HAP-1 (cell line): ENCODE measurements at places on chromosomes 6 and 20.

GRCh38 chr6:121436960-121437850 lies 1.8 kb downstream of the GJA1 start:
- no peak for DNase-seq

DNA sequence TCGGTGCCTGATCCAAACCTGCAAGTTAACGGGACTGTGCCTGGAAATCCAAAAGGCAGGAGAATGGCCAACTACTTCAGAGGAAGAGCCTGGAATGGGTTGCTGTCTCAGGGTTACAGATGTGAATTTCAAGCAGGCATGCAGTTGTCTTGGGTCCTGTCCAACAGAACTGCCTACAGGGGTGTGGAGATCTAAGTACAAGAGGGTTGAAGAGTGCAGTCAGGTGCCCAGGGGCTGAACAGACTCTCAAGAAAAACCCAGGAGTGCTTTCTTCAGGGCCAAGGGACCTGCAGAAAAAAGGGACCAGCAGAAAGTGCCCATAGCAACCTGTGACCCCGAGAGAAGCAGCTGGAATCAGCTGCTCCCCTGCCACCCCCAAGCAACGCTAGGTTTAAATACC lies 71.0 kb downstream of the PREP start:
- DNase-seq: no peak

DNA sequence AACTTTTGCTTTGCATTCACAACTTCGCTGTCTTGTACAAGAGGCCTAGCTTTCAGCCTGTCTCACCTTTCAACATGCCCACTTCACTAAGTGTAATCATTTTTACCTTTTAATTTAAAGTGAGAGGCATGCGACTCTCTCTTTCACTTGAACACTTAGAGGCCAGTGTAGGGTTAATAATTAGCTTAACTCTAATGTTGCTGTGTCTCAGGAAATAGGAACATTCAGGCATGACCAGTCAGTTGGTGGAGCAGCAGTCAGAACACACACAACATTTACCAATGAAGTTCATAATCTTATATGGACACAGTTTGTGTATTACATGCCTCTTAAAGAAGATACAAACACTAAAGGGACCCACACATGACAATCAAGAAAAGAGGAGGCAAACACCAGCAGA lies 47.6 kb downstream of the HTR1B start:
- DNase-seq: no peak

DNA sequence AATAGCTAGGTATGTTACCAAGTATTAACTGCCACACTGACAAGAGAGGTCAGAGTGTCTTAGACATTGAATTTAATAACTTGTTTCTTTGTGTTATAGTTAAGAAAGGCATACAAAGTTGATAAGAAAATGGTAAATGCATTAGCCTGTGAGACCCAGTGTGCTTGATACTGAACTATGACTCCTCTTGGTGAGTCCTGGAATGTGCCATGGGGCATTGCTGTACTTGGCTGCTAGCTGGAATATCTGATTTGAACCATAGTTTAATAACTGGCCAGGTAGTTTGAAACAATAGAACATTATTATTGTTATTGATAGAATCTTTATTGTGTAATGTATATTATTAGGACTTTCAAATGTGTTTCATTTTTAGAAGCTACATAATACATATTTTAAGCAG lies 70.0 kb downstream of the ZFAND3 start:
- no peak for DNase-seq

DNA sequence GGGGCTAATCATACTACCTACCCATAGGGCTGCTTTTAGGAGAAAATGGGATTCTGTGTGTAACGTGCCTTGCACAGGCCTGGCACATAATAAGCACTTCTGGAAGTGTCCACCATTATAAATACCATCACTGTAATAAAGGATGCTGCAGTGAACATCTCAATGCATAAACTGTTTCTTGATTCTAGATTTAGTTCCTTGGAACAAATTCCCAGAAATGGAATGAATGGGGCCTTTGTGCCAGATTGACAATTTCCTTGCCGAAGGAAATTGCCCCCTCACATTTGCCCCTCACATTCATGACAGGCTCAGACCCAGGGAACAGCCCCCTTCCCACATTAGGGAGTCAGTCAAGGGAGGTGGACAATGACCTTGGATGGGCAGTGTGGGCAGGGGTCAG lies 29.2 kb downstream of the BPIFB4 start:
- no peak for DNase-seq

DNA sequence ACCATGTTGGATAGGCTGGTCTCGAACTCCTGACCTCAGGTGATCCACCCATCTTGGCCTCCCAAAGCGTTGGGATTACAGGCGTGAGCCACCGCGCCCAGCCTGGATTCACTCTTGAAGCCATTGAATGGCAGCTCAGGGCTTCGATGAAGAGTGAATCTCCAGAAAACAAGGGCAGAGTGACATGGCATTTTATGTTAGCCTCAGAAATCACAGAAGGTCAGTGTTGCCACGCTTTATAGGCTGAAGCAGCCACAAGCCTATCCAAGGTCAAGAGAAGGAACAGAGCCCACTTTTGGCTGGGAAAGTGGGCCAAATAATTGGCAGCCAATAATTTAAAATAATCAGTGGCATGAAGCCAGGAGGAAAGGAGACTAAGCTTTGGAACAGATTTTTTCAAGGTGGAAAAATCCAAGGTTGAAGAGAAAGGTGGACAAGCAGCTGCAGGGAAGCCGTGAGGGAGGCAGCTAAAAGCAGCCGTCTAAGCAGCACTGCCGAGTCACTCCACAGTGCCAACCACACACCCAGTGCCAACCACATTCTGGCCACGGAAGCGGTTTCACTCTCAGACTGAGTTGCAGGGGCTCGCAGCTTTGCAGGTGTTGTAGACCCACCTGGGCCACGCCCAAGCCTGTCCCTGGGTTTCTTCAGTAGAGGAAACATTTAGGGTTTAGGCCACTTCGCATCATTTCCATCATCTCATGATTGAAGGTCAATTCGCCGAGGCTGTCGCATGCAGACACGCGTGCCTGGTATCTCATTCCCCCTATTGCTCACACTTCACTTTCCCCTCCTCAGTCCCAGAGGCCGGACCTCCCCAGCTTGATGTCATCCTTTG lies 17.4 kb upstream of the AVP start:
- no peak for DNase-seq

DNA sequence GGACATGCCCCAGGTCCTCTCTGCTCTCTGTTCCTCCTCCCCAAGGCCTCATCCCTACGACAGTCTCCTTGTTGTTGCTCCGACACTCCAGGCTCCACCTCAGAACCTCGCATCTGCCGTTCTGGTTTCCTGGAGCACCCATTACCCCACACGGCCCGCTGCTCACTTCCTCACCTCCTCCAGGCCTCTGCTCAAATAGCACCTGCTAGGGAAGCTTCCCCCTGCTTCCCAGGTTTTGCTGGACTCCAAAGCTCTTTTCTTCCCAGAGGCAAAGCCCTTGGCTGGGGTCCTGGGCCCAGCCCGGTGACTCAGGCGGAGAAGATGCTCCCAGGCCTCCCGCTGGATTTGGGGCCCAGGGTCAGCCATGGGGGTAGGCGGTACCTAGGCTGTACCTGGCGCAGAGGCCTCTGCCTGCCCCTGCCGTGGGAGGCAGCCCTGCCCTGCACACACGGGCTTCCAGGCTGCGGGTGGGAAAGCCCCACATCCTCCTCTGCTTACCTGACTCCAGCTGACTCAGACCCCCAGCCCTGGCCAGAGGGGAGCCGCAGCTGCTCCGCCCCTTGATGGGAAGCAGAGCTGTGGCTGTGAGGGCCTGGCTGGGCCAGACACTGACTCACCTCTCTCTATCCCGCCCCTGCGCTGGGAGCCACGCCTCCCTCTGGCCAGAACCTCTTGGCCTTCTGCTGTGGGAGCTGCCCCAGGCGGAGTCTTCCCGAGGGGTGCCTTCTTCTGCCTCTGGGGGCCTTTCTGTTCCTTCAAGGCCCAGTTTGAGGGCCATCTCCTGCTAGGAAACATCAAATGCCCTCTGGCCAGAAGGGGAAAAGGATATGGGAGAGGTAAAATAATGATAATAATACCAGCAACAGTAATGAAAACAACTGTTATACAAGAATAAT lies 130.5 kb downstream of the CEBPB start:
- peak; percentile 42 for DNase-seq

DNA sequence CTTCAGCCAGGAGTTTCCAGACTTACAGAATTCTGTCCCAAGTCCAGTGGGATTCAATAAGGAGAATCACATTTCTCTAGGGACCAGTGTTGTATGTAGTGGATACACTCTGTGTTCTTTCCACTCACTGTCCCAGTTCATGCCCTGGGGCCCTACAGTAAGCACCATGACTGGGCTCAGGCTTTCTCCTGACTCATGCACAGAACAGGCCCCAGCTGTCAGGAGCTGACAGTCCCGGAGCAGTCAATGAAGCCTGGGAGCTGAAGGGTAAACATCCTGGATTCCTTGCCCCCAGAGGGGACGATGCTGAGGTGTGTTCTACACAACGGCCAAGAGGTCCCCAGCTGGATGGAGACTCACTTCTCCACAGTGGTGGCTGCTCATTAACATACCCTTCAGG lies 40.2 kb upstream of the LRFN2 start:
- no peak for DNase-seq

- no peak for DNase-seq
Measured at GRCh38 chr6:8825726-8826125, 390.4 kb upstream of the SLC35B3 start.

DNA sequence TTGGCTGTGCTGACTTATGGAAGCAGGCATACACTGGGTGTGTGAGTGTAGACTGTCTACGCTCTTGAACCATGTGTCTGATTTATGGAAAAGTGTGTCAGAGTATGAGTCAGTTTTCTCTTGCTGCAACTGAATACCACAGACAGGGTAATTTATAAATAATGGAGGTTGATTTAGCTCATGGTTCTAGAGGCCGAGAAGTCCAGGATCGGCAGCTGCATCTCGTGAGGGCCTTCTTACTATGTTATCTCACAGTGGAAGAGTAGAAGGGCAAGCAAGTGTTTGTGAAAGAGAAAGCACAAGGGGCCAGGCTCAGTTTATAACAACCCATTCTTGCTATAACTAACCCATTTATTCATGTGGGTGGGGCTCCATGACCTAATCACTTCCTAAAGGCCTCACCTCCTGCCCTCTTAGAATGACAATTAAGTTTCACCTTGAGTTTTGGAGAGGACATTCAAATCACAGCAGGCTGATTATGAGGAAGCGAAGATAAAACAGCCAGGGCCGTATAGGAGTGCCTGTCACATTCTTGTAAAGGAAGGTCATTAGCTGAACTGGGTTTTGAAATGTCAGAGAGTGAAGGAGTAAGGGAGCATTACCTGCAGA lies 6.7 kb downstream of the GPR31 start:
- DNase-seq: no peak

- no peak for DNase-seq
Measured at GRCh38 chr6:14903176-14904038, 342.5 kb upstream of the JARID2 start.

DNA sequence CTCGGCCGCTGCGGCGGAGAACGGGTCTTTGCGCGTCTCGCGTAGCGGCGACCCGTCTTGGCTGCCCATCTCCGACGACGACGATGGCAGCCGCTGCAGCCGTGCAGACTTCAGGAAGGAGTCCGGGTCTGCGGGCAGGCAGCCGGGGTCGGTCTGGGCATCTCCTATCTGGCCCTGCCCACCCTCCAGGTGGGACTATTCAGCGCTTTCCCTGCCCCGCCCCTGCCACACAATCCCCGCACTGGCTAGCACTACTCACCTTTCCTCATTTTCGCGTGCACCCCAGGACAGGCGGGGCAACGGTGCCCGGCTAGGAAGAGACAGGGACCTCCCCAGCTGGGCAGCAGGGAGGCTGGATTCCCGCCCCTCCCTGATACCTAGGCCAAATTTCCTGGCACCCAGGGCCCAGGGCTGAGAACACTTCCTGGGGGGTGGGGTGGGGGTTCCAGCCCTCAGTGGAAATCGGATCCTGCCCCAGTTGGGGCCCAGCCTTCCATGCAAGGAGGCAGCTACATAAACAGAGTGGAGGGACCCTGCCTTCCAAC lies 9.2 kb downstream of the GGT7 start:
- DNase-seq: no peak

DNA sequence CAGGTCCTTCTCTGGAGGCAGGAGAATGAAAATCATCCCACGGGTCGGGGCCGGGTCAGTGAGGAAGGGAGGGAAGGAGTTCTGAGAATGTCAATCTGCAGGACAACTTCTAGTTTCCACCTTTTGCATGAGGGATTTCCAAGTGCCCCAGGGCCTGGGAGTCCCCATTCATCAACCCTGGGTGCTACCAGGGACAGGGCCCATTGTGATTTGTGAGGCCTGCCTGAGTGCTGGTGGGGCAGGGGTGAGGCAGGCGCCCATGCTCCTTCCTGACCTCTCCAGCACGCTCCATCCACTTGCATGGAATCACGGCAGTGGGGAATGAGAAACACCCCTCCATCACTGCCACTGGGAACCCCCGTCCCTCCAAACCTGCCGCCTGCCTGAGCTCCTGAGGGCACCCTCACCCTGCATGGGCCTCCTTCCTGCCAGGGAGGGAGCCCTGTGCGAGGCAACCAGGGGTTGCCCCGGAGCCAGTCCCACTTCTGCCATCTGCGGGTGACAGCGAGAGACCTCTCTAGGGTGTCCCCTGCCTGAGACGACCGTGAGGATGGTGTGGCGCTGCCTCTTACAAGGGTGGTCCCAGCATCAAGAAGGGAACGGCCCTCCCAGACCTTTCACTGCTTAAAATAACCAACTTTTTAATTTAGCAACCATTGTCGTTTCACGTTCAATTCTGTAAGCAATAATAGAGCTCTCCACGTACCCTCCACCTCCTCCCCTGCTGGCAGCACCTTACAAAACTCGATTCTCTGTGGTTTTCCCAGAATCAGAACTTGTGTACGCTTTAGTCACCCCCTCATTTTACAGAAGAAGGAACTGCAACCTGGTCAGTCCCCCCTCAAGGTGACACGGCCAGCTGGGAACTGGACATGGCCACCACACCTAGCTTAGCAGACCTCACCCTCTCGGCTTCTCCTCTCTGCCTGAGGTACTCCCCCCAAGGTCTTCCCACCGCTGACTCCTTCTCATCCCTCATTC lies 28.6 kb downstream of the PMEPA1 start:
- DNase-seq: no peak

- no peak for DNase-seq
Measured at GRCh38 chr6:2429460-2429859, 184.1 kb upstream of the GMDS start.

GRCh38 chr6:7268362-7268761 lies 44.6 kb downstream of the SSR1 start:
- DNase-seq: no peak

DNA sequence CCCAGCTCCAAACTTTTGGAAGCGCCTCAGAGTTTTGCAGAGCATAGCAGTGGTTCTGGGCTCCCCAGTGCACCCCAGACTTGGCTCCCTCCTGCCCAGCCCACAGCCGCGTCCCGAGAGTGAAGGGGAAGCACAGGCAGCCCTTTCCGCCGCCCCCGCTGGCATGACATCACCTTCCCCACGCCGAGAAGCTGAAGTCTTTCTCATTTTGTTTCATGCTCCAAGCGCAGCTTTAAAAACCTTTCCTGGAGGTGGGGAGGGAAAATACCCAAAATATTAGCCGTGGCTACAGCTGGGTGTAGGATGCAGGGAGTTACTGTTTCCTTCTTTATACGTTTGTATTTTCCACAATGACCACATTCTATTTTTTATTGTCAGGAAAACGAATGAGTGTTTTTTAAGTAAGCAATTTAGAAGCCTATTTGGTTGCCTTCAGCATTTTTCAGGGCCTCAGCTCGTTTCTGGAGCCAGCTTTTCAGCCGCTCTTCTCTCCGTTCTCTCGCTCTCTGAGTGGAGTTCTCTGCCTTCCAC lies 72.9 kb downstream of the SNX5 start:
- DNase-seq: no peak
